ENCODE measurements at places on chromosomes 5 and 9. TPM values are rescaled to one million over a fixed set of nuclear protein-coding genes. Genes with fewer than 3 reads are reported as not detected.

The GGTA1 gene
- total RNA-seq = 0.46 TPM

The GABRA1 gene
- not detected for total RNA-seq

The BARHL1 gene
- total RNA-seq = not detected

The TTC33 gene
- total RNA-seq = 14.3 TPM

The SNCAIP gene
- total RNA-seq = 2.6 TPM

The ADGRD2 gene
- total RNA-seq = not detected

The KLF4 gene
- 36.0 TPM for total RNA-seq

The ANXA1 gene
- 294 TPM for total RNA-seq

The SPACA9 gene
- 5.4 TPM for total RNA-seq

The ANGPTL2 gene
- 39.0 TPM for total RNA-seq

The SLC34A1 gene
- total RNA-seq = not detected

The ASPN gene
- 376 TPM for total RNA-seq

The CERT1 gene
- 36.2 TPM for total RNA-seq

The PCDHAC2 gene
- total RNA-seq = 6.7 TPM

The NSUN2 gene
- 45.0 TPM for total RNA-seq

The LYSMD3 gene
- total RNA-seq = 20.9 TPM

The DEPDC1B gene
- total RNA-seq = 1.5 TPM

The NPR3 gene
- 315 TPM for total RNA-seq

The SLC23A1 gene
- not detected for total RNA-seq

The AHRR gene
- 17.3 TPM for total RNA-seq

The CRB2 gene
- total RNA-seq = not detected

The PTCH1 gene
- total RNA-seq = 10.4 TPM

The NR4A3 gene
- total RNA-seq = 1.2 TPM

The CNTLN gene
- total RNA-seq = 10.9 TPM

The MORN5 gene
- total RNA-seq = not detected

The GPR150 gene
- total RNA-seq = 0.33 TPM

The SPATA24 gene
- total RNA-seq = 2.7 TPM

The RETREG1 gene
- 3.3 TPM for total RNA-seq

The AK1 gene
- total RNA-seq = 83.8 TPM

The PCA3 gene
- not detected for total RNA-seq

The DND1 gene
- total RNA-seq = 1.3 TPM

The NEURL1B gene
- 5.4 TPM for total RNA-seq

Data from chondrocyte (in vitro differentiated cells).